ENCODE measurements at places on chromosomes 2 and 18.

GRCh38 chr2:230266638-230267037 is 41.1 kb downstream of the SP140 start:
- DNase-seq: no peak

- DNase-seq: no peak
Observed at GRCh38 chr2:3459185-3460015, 59.9 kb downstream of the ADI1 start.

GRCh38 chr2:241777170-241777685 is 606 bp downstream of the GAL3ST2 start:
- no peak for DNase-seq

DNA sequence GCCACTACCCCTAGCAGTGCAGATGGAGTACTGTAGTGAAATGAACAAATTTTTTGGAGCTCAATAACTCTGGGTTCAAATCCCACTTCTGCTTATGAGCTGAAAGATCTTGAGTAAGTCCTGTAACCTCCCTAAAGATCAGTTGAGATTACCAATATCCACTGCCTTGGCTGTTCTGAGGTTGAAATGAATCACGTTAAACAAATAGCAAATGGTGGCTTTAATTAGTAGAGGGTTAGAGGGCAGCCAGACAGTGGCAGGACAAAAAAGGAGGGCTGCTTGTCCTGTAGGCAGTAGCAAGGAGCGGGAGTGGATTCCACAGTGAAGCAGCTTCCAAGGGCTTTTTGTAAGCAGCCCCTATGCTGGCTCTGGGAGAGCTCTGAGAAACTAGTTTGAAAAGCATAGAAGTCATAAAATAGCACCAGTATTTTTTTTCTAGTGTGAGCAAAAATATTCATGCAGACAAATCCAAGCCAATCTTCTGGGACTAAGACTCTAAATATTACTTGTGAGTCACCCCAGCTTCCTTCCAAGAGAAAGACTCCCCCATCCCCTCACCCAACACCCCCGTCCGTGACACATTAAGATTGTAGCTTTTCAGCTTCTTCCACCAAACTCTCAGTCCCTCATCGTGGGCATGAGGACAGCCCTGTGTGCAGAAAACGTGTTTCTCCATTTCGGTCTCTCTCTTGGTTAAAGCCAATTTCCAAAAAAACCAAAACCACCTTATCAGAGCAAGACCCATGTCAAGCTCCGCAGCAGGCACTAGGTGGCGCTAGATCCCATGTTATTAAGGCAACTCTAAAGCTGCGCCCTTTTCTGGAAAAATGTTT is 123.5 kb upstream of the LGALSL start:
- peak; percentile 85 for DNase-seq

DNA sequence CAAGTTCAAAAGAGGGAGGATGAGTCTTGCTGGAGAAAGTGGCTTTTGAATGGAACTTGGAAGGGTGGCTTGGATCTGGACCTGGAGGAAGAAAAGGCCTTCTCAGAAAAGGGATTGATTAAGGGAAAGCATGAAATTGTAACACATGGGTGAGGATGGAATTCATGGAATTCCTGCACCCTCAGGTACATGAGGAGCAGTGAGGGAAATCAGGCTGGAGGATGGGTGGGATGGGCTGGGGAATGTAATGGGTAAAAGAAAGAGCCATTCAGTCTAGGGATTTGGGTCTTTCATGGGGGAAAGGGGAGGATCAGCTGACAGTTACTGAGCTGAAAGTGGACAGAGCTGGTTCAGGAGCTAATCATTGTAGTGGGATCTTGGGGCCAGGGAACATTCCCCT is 51.2 kb upstream of the HAAO start:
- no peak for DNase-seq

- DNase-seq: no peak
Observed at GRCh38 chr2:68698567-68699377, 35.8 kb upstream of the ARHGAP25 start.

DNA sequence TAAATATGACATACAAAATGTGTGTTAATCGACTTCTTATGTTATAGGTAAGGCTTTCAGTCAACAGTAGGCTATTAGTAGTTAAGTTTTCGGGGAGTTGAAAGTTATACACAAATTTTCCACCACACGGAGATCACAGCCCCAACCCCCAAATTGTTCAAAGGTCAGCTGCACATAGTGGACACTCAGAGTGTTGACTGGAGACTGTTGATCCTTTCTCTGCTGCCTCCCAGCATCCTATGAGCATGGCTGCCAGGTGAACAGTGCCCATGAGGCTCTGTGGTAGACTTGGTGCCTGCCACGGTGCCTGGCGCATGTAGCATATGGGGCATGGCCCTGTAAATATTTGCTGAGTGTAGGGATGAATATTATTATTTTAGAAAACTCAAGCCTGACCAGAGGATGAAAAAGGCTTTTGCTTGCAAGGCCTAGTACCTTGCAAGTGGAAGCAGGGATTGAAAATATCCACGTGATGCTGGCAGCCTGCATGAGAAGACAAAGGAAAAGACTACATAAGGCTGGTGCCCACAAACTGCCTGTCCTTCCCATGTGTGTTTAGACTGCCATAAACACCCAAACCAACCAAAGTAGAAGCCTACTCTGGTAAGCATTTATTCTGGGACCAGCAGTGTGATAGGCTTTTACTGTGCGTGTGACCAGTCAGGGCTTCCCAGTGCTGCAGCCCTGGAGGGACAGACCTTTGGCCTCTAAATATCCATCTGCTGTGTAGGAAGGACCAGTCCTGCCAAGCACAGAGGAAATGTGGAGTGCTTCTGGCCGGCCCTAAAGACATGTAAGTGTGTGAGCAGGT is 226.1 kb downstream of the LDLRAD4 start:
- DNase-seq: no peak

DNA sequence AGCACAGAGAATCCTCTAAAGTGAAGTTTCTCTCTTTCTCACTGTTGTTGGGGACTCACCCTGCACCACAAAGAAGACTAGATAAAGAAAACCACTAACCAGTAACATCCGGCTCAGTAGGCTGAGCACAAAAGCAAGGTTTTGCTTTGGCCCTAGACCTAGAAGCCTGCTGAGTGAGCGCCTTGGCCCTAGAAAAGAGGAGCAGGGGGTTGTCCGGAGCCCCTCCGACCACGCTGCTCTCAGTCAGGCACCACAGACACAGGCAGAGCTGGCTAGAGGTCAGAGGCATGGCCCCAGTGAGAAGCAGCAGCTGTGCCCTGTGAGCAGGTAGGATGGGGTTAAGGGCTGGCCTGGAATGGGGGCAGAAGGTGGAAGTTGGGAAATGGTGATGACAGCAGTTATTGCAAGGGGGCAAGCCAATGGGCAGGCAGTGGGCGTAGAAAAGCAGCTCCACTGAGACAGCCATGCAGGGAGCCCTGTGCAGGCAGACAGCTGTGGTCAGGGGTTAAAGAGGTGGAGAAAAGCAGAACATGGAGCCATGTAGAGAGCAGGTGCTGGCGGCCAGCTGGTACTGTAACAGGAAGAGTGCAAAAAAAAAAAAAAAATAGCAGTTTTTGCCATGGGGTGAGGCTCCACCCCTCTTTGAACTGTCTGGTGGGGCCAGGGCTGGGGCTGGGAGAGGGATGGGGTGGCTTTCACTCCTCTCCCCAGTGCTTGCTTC is 36.9 kb upstream of the SLC14A1 start:
- peak; percentile 39 for DNase-seq

GRCh38 chr2:34666821-34667220 is 1067.7 kb upstream of the FAM98A start:
- no peak for DNase-seq

- DNase-seq: no peak
Observed at GRCh38 chr2:54669677-54670484, 53.6 kb upstream of the EML6 start.

DNA sequence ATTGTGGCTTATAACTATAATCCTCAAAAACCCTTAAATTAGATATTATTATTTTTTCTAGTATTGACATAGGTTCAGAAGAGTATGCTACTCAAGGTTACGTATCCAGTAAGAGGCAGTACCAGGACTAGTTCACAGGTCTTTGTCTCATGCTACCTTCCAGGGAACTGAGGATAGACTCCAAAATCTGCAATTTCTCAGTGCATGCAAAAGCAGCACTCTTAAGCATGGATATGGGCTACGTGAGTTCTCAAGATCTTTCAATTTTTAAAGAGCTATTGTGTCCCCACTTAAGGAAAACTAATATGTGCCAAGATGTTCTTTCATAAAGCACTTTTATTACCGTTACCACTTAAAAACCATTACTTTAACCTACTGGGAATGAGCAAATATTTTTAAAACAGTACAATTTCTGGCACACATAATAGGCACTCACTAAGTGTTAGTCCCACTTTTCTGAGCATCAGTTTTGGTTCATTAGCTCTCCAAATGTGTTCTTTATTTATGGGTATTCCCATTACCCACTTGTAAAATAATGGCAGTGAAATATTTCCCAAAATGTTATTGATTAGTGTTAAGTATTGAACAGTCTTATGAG is 113.8 kb upstream of the TTN start:
- DNase-seq: no peak

DNA sequence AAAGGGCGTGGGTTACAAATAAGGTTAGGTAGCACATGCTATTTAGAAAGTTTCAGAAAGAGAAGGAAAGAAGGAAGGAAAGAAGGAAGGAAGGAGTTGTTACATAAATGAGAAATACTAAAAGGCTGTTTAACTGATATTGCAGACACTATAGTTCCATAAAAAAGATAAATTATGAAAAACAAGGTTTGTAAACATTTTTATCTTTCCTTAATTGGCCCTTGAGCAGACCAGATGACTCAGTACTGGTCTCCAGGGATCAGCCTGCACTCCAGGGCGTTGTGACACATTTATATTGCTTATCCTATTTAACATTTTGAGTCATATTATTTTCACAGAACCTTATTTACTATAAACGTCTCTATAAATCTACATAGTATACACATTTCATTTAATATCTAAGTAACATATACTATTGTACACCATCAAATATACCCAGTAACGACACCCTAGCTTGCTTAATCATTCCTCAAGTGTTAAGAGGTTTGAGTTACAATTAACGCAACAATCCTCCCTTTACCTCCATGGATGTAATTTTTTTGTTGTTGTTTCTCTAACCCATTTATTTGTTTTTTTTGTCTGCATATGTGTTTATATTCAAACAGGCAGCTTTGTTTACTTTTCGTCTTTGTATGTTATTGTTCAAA is 2.8 kb upstream of the RAB31 start:
- no peak for DNase-seq

GRCh38 chr18:8299054-8299980 is 309.9 kb upstream of the RAB12 start:
- DNase-seq: no peak

DNA sequence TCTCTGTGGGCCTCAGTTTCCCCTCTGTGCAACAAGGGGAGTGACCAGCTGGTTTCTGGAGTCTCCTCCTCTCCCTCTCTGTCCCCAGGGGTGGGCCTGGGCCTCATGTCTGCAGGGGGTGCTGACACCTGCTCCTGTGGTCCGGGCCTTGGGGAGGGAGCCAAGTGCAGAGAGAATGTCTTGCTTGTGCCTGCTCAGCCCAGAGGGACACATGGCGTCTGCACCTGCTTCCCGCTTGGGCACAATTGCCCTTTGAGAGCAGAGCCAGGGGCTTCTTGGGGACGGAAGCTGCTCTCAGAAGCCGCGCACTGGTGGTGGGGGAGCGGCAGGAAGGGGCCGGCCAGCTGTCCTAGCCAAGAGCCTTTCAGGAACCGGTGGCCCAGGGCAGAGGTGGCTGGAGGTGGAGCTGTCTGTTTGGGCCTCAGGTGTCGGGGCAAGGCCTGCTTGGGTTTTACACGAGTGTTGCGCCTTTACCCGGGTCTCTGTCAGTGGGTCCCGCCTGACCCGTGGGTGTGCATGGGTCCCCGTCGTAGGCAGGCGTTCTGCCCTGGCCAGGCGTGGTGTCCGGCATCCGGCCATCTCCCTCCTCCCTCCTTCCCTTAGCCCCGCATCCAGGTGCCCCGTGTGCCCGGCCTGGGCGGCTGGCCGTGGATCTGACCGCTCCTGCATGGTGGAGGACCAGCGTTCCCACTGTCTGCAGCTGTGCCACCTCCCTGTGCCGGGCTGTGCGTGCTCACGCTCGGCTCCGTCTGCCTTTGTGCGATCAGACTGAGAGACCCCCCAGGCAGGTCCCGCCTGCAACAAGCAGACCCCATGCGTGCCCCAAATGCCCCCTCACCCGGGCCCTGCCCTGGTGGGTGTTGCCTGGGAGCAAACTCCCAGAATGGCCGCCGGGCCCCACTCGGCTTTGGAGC is 4.0 kb downstream of the NEU4 start:
- no peak for DNase-seq
